ENCODE measurements at places on chromosomes 7 and 10. TPM values are rescaled to one million over a fixed set of nuclear protein-coding genes. Genes with fewer than 3 reads are reported as not detected.

The JCAD gene
- total RNA-seq: 3.5 TPM

The PIK3CG gene
- total RNA-seq: 10.4 TPM

The CXCL12 gene
- 11.6 TPM for total RNA-seq

The ZNF736 gene
- 9.3 TPM for total RNA-seq

The TMEM236 gene
- 4.7 TPM for total RNA-seq

The SYT15 gene
- total RNA-seq: not detected

The TUBB8 gene
- not detected for total RNA-seq

The UPK3B gene
- 12.2 TPM for total RNA-seq

The ZNF804B gene
- total RNA-seq: not detected

The POM121C gene
- 30.0 TPM for total RNA-seq

The CYP51A1 gene
- 115 TPM for total RNA-seq

The NANOS1 gene
- total RNA-seq: under 0.01 TPM

The BLNK gene
- 1.3 TPM for total RNA-seq

The BLVRA gene
- total RNA-seq: 52.7 TPM

The PTF1A gene
- total RNA-seq: not detected

The GPC2 gene
- total RNA-seq: 1.2 TPM

- no peak for DNase-seq
Observed at GRCh38 chr7:141150465-141150864, 76.6 kb downstream of the TMEM178B start.

GRCh38 chr7:155897758-155898386, 85.6 kb upstream of the SHH start:
- no peak for DNase-seq

- peak; percentile 44 for DNase-seq
Observed at GRCh38 chr7:36440880-36441279, 51.2 kb downstream of the ANLN start.

DNA sequence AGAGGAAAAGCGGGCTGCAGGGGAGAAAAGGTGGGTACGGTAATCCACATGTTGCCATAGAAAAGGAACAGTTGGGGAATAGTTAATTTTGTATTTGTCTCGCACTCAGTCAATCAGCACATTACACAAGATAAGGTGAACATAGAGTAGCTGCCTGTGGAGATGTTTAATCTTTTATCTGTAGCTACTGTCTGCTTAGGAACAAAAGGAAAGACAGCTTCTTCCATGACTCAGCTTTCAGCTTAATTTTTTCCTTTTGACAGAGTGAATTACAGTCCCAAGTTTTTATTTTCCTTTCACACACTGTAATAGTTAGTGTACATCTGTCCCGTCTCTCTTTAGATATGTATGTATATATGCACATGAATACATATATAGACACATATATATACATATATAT, 39.3 kb upstream of the PODXL start:
- no peak for DNase-seq

DNA sequence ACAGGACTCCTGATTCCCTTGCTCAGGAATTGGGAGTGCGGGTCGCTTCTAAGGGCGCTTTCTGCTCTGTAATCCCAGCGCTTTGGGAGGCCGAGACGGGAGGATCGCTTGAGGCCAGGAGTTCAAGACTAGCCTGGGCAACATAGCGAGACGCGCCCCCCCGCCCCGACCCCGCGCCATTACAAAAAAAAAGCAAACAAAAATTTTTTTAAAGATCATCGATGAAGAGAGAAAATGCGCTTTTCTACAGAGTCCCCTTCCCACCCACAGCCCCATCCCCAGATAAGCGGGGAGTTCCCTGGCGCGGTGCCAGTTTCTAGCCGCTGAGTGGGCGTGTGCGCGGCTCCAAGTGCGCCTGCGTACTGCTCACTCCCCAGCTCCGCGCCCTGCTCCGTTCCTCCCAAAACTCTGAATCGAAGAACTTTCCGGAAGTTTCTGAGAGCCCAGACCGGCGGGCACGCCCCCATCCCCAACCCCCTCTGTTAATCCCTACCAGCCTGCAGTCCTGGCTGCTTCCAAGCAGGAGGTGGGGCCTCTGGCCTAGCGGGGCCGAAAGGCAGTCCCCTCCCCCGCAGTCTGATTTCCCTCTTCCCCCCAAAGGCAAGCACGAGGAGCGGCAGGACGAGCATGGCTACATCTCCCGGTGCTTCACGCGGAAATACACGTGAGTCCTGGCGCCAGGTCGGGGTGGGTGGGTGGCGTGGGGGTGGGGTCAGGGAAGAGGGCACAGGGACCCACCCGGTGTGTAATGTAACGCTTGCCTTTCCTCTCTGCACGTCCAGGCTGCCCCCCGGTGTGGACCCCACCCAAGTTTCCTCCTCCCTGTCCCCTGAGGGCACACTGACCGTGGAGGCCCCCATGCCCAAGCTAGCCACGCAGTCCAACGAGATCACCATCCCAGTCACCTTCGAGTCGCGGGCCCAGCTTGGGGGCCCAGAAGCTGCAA, 1.0 kb downstream of the HSPB1 start:
- peak; percentile 97 for DNase-seq

DNA sequence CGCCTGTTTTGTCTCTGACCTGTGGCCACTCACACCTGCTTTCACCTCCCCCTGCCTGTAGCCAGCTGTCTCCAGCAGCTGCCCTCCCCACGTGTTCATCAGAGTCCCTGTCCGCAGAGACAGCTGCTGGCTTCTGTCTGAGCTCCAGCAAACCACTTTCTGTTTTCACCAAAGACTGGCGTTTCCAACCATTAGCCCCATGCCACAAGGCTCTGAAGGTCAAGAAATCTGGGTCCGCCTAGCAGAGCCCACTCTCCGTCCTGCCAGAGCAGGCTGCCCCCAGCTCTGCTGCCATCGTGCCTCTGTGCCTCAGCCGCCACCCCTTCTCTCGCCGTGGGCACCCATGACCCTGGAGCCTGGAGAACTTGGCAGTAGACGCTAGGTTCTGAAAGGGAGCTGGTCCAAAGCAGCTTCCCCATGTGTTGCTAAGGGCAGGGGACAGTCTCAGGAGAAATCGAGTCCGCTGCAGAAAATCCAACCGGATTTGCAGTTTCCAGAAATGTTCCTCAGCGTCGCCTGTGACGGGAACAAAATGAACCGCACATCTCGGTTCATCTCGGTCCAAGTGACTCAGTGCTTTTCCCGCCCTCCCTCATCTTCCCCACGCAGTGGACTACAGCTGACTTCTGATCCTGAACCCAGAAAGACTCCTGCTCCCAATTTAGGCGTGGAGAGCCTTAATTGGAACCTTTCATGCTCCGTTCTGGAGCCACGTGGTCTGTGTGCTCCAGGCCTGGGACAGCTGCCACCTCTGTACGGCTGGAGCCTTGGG, 28.0 kb downstream of the TMEM120A start:
- peak; percentile 67 for DNase-seq

DNA sequence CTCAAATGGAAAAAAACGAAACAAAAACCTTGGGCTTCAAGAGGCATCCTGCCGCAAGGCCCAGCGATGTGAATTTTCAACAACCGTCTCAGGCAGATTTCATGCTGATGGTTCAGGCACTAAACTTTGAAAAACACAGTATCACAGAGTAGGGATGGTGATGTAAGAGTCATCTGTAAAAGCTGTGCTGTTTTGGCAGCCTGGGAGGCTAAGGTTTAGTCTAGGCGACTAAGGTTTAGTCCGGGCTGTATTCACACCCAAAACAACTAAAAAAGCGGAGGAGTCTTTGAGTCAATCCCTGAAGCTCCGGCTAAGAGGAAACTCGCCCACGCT, 420 bp upstream of the MINPP1 start:
- DNase-seq: no peak

DNA sequence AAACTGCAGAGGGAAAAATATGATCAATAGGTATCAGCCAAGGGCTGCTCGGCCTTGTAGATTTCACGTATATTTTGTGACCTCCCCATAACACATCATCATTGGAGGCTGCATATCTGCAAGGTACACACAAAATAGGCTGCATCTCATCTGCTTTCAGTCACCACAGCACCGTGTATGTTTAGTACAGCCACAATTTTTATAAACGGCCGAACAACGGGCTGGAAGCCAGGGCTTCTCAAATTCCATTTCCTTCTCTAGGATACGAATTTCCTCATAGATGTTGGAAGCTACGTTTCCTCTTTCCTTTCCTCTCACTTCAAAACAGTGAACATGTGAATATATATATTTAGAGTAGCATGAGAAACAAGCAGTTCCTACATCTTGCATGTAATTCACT, 20.2 kb upstream of the FOXK1 start:
- peak; percentile 78 for DNase-seq

- no peak for DNase-seq
Observed at GRCh38 chr7:72326365-72326764, 85.8 kb downstream of the CALN1 start.

DNA sequence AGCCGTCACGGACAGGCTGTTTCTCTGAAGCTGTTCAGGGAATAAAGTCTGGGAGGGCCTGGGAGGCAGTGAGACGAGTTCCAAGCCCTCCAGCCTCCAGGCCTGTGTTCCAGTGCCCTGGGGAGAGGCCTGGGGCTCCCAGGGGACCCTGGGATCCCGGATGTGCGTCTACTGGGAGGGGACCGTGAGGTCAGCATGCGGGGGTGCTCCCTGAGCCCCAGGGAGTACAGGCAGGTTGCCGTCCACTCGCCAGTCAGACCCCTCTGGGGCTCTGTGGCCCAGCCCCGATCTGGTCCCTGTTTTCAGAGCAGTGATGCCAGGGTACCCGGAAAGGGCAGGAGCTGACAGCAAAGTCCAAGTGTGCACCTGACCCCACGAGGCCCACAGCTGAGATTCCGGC, 80.9 kb upstream of the DNAAF5 start:
- no peak for DNase-seq

DNA sequence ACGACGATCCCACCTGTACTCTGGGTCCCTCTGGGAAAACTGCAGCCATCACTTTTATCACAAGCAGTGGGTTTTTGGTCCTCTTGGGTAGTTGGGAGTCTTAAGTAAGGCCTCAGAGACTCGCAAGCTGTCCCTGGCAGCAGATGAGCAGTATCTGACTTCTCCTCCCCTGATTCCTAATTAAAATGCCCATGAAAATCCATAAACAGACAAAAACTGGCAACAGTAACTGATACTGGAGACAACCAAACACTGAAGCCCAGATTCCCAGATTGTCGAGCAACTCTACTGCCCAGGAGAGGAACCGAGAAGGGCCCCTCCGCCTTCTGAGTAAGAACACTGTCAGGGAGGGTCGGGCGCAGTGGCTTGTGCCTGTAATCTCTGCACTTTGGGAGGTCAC, 333.8 kb downstream of the CALN1 start:
- DNase-seq: no peak

GRCh38 chr10:61785473-61786105, 115.9 kb upstream of the ARID5B start:
- DNase-seq: no peak

DNA sequence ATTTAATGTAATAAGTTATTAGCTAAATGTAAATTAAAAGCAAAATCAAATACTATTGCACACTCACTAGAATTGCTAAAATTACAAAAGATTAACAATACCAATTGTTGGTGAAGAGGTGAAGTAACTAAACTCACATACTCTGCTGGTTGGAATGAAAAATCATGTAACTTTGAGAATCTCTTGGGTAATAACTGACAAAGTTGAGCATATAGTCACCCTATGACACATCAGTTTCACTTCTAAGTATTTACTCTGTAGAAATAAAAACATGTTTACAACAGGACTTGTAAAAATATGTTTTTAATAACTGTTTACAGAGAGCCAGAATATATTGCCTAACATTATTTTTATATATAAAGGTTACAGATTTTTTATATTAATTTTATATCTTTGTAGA, 33.6 kb downstream of the CNTNAP2 start:
- DNase-seq: no peak

- DNase-seq: no peak
Observed at GRCh38 chr10:132837905-132838304, 52.0 kb upstream of the NKX6-2 start.

DNA sequence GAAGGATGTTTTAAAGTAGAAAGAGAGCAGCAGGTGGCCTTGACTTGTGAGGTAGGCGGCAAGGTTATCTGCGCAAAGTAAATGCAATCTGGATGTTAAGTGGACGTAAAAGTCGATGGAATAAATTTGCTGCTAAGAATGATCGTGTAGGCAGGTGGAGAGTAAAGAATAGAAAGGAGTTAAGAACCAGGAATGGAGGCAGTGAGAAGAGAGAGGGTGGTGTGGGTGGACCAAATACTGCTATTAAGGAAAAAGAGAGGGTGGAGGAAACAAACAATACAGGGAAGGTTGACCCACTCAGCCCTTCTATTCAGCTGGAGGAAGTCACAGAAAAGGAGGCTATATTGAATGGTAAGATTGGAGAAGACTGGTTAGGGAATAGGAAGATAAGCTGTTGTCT, 1.9 kb upstream of the CUL1 start:
- DNase-seq: peak; percentile 16

- no peak for DNase-seq
Observed at GRCh38 chr7:92773808-92774207, 62.6 kb downstream of the CDK6 start.

DNA sequence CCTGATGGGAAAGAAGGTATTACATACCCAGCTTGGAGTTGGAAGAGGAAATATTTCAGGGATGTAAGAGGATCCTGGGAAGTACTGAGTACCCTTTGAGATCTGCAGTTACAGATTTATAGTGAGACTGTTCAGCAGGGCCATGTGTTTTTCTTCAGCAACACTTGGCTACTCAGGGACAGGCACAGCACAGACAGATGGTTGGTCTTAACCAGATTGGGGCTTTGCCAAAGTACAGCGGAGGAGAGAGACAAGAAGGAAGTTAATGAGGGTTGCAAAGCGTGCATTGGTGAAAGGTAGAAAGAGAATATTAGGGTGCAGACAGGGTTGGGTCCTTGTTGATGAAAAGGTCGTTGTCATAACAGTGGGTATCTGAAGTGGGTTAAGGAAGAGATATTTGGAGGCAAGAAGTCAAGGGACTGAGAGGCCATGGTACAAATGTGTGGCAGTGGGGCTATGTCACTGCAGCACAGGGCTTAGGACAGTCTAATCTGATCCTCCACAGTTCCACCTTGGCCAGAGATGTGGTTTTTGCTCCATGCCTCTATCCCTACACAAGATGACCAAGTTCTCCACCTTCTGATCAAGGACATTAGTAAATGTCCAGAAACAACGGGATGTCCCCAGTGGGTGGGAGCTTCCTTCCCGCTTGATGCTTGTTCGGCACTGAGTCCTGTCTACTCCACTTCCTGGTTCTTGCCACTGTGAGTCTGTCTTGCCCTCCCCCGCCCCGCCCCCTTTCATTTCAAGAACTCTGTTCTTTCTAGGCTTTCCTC, 18.9 kb upstream of the DNAJC1 start:
- DNase-seq: peak; percentile 85

DNA sequence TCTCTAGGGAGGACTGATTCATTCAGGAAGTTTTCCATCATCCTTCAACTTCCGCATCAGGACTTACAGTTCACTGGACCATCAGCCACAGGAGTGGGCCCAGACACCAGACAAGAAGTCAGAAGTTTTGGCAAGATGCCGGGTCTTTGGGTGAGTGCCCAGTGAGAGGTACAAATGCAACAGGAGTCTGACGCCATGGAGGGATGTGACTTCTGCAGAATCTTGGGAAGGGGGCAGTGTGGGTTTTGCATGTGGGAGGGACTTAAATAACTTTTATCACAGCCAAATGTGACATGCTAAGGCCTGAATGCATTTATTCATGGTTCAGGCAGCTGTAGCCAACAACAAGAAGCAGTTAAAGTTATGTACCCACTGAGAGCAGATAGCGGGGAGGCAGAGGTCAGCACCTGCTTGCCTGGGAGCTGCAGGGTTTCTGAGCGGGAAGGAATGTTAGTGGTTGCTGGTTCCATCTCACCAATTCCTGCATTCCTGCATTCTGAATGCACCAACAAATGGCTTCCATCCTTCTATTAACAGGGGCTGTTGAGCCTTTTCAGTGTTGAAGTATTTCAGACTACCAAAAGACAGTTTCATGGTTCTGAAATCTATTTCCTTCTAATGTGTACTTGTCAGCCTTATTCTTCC, 375.2 kb downstream of the PAXIP1 start:
- no peak for DNase-seq
